ENCODE measurements at places on chromosomes 3 and 15. TPM values are rescaled to one million over a fixed set of nuclear protein-coding genes. Genes with fewer than 3 reads are reported as not detected.

DNA sequence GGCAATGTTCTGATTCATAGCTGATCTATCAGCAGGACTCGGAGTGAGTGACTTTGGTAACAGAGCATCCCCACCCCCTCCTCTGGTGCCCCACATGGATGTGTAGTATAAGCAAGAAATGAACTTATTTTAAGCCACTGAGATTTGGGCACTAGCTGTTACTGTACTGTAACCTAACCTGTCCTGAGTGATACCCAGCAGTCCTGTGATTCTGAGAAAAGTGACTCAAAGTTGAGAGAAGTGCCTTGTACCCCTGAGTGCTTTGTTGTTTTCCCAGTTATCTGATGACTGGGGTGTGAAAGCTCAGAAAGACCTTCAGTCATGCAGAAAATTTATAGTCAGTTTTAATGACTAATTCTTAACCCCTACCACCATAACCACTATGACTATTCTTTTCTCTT, 439.9 kb upstream of the RBMS3 start:
- no peak overlapping the region for H3K27ac ChIP-seq
- H3K27me3 ChIP-seq, result peaks cover 5% of the 10 kb centered on the region
- peak; percentile 54 for DNase-seq
- H3K36me3 ChIP-seq, result no peaks in the 10 kb centered on the region
- H3K4me1 ChIP-seq, result peaks cover 11% of the 10 kb centered on the region

DNA sequence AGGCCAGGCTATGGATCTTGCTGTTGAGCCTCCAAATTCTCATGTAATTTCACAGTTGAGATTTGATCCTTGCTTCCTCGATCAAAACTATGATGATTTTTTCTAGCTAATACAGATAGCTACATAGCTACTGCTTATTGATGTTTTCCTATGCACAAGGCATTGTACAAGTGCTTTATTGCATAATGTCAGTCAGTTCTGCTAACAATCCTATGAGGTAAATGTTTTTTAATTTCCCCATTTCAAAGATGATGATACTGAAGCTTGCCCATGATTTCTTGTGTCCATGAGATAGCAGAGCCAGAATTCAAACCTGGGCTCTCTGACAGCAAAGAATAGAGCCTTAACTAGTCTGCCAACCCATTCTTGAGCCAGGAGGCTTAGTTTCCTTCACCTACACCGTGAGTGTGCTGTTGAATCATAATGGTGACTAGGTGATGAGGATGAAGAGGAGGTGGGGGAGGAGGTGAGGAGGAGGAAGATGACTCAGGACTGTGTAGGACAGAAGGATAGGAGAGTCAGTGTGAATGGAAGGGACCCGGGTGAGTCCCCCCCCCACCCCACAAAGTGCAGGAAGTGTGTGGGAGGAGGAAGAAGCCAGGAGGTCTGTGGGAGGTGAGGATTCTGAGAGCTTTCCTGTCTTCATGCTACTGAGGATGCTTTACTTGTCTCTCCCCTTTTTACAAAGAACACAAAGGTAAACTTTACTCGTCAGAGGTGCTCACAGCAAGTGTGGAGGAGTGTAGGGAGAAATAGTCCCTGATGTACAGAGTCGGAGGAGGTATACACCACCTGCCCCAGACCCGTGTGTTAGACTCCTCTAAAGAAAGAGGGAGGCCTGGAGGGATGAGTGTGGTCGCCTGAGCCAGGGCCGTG, 3.6 kb downstream of the TAGLN3 start:
- peak overlapping the region; percentile 80 for H3K27ac ChIP-seq
- H3K4me1 ChIP-seq, result peaks cover 51% of the 10 kb centered on the region
- peak overlapping the region; percentile 29 for H3K4me3 ChIP-seq
- peak; percentile 74 for DNase-seq
- no peaks in the 10 kb centered on the region for H3K36me3 ChIP-seq

The GOLGA8M gene
- 1.0 TPM for total RNA-seq

GRCh38 chr15:66826507-66826906, 124.5 kb downstream of the SMAD6 start:
- H3K4me3 ChIP-seq, result no peak overlapping the region
- H3K4me1 ChIP-seq, result no peaks in the 10 kb centered on the region
- H3K27ac ChIP-seq, result no peak overlapping the region
- DNase-seq, result no peak
- H3K27me3 ChIP-seq, result peaks cover 1% of the 10 kb centered on the region

The SIN3A gene
- 72.4 TPM for total RNA-seq

- H3K27ac ChIP-seq, result peak overlapping the region; percentile 97
- peaks cover 81% of the 10 kb centered on the region for H3K4me1 ChIP-seq
These were observed 38.8 kb downstream of the CBLB start for GRCh38 chr3:105829871-105830622.

DNA sequence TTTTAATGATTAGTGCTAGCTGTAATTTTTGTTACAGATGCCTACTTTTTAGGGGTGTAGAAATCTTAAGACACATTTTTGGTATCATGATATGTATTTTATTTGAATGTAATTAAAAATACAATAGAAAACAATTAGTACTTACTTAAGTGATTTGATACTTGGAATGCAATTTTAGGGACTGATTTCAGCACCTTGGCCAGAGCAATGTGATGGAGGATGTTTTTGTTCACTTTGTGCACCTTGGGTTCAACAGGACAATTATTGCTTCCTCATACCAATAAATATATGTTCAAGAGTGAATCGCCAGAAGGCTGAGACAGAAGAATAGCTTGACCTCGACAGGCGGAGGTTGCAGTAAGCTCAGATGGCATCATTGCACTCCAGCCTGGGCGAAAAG, 22.3 kb downstream of the GMNC start:
- no peaks in the 10 kb centered on the region for H3K4me1 ChIP-seq
- H3K27me3 ChIP-seq, result no peaks in the 10 kb centered on the region
- H3K4me3 ChIP-seq, result no peak overlapping the region
- DNase-seq, result no peak
- H3K27ac ChIP-seq, result no peak overlapping the region

The TNFAIP8L3 gene
- total RNA-seq, result 0.14 TPM

DNA sequence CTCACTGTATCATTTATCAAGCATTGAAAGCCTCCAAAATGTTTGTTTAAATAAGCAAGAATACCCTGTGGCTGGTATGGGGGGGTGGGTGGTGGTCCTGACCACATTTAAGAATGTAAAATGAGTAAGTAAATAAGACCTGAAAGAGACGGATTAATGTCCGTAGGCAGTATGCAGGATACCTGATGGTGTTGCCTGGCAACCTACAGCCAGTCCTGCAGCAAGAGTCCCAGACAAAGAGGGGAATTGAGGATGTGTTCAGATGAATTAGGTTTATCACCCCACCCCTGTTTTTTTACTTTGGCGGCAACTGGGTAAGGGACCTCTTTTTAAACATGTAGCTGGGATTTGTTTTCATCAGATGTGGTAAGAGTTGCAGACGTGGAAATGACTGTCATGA, 99.8 kb upstream of the BFSP2 start:
- H3K4me1 ChIP-seq, result peaks cover 5% of the 10 kb centered on the region
- H3K36me3 ChIP-seq, result no peaks in the 10 kb centered on the region
- DNase-seq, result no peak
- H3K4me3 ChIP-seq, result no peak overlapping the region
- H3K27ac ChIP-seq, result no peak overlapping the region

DNA sequence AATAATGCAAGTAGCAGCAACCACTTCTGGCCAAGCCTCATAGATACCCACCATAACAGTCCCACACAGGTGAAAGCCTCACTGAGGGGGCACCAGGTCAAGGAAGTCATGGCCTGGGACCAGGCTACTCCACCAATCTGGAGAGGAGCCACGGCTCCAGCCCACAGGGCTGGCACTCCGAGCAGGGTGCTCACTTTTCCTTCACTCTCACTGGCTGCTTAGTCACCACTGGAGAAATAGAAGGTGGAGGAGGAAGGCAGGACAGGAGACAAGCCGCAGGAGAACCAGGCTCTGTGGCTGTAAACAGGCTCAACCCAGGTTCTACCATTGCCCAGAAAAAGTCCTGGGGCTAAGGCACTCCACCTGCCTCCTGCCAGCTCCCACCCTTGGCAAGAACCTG, 1.2 kb downstream of the USP19 start:
- peaks cover 20% of the 10 kb centered on the region for H3K4me1 ChIP-seq
- peak overlapping the region; percentile 87 for H3K4me3 ChIP-seq
- peak overlapping the region; percentile 93 for H3K27ac ChIP-seq
- DNase-seq, result no peak

DNA sequence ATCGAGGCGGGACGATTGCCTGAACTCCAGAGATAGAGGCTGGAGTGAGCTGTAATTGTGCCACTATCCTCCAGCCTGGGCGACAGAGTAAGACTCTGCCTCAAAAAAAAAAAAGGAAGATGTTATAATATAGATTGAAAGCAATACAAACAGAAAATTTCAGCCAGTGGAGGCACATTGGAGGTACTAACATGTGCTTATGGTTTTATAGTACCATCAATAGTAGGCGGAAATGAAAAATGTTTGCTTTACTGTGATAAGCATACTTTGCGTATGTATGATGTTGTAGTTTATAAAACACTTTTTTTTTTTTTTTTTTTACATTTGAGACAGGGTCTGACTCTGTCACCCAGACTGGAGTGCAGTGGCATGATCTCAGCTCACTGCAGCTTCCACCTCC, 8.8 kb downstream of the RAD54L2 start:
- H3K27ac ChIP-seq, result no peak overlapping the region
- H3K36me3 ChIP-seq, result peaks cover 1% of the 10 kb centered on the region
- no peaks in the 10 kb centered on the region for H3K27me3 ChIP-seq
- DNase-seq, result no peak

DNA sequence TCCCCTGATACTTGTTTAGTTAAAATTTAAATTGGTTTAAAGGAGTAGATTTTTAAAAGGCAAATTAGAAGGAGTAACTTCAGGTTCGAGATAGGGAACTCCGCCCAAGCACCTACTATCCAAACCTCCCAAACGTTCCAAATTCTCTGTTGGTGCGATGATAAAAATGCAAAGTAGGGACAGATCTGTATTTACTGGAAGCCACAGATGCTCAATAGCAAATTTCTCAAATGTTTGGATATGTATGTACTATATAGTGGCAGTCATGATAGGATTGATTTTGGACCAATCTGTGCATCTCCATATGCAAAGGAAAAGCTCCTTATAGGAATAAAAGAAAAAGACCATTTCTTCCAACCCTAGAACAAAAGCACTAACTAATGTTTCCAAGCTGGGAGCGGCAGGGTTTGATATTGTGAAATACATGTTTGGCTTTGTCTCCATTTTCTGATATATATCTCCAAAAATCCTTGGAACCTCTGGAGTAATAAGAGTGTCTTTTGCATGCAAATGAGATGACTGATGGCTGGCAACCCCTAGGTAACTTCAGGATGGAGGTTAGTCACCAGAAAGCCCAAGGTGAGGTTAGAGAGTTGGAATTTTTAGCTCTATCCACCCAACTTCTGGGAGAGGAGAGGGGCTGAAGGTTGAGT, 15.6 kb downstream of the RTP2 start:
- no peak for DNase-seq
- no peak overlapping the region for H3K4me3 ChIP-seq
- H3K27me3 ChIP-seq, result peaks cover 19% of the 10 kb centered on the region
- no peaks in the 10 kb centered on the region for H3K36me3 ChIP-seq
- no peak overlapping the region for H3K27ac ChIP-seq

DNA sequence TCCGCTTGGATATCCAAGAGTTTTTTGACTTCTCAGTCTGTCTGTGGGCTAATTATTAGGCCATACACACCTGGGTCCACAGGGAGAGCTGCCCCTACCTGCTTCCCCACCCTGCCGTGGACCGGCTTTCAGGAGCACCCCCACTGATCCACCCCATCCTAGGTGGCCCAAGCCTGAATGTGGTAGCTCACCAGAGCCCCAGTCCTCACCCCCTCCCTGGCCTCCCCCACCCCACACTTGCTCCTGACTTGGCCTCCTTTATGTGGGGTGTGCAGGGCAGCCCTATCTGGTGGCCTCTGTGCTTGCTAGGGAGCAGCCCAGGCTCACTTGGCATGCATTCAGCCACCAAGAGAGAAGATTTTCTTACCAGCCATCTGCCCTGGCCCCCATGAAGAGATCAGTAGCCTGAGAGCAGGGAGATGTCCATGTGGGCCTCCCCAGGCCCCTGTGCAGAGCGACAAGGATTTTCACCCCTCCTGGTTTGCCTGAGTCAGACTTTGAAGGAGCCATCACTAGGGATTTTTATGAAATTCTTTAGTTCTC, 11.2 kb downstream of the LRRK1 start:
- no peaks in the 10 kb centered on the region for H3K27me3 ChIP-seq
- no peaks in the 10 kb centered on the region for H3K36me3 ChIP-seq
- H3K4me3 ChIP-seq, result no peak overlapping the region
- no peak overlapping the region for H3K27ac ChIP-seq
- H3K4me1 ChIP-seq, result no peaks in the 10 kb centered on the region

- H3K4me3 ChIP-seq, result no peak overlapping the region
- H3K27ac ChIP-seq, result no peak overlapping the region
- no peak for DNase-seq
- H3K36me3 ChIP-seq, result no peaks in the 10 kb centered on the region
- H3K27me3 ChIP-seq, result no peaks in the 10 kb centered on the region
These were observed 165.7 kb downstream of the TCF12 start for GRCh38 chr15:57084192-57084591.

DNA sequence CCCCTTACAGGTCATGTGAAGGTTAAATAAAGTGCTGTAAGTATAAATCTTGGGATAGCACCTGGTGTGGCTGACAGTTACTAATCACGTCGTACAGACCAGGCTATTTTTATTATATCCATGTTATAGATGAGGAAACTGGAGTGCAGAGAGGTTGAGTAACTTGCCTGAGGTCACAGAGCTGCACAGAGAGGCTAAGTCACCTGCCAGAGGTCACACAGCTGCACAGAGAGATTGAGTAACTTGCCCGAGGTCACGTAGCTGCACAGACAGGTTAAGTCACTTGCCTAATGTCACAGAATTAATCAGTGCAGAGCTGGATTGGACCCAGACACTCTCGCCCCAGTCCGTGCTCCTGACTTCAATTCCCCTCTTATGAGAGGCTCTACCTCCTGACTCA, 171.5 kb downstream of the NUP210 start:
- no peaks in the 10 kb centered on the region for H3K27me3 ChIP-seq
- no peak overlapping the region for H3K4me3 ChIP-seq

DNA sequence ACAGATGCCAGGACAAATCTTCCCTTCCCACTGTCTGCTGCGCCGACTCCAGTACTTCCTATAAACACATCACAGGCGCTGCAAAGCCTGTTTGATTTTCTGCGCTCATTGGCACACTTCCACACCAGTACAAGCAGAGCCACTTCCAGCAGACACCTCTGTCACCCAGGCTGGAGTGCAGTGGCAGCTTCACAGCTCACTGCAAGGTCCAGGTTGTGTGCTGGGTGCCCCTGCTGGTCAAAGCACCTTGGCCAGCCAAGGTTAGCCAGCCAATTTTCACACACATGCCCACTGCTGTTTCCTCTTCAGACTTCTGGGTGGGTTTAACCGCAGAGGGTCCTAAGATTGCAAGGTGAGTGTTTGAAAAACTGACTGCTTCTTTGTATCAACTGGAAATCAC, 4.9 kb downstream of the CHDH start:
- no peak overlapping the region for H3K27ac ChIP-seq
- no peak for DNase-seq
- H3K36me3 ChIP-seq, result no peaks in the 10 kb centered on the region
- H3K4me1 ChIP-seq, result no peaks in the 10 kb centered on the region
- peaks cover 23% of the 10 kb centered on the region for H3K27me3 ChIP-seq

DNA sequence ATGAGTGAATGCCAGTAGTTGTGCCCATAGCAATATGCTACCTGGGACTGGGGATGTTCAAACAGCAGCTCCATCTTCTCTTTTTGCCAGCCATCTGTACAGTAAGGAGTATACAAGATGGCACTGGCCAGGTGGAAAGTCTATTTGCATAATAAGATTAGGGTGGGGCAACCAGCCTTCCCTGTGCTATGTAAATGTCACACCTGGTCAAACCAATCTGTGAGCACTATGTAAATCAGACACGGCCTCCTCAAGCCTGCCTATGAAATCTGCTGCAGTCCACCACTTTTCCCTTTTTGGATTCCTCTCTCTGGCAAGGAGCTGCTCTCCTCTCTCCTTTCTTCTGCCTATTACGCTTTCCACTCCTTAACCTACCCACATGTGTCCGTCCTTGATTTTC, 53.0 kb downstream of the C3orf80 start:
- H3K27ac ChIP-seq, result no peak overlapping the region
- no peak overlapping the region for H3K4me3 ChIP-seq
- DNase-seq, result no peak
- H3K36me3 ChIP-seq, result peaks cover 12% of the 10 kb centered on the region

The C3orf49 gene
- not detected for total RNA-seq
